ENCODE measurements at places on chromosomes 1 and 21.

DNA sequence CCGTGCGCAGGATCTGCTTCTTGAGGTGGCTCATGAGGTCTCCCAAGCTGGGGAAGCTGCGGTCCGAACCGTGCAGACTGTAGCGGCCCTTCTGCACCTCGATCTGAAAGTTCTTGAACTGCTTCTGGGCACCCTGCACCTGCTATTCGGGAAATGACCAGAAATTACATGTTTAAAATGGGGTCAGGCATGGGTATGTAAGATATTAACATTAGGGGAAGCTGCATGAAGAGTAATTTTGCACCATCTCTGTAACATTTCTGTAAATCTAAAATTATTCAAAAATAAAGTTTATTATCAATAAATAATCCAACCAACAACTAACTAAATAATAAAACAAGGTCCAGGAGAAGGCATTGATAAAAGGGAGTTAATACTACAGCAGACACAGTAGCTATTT lies 110.7 kb downstream of the RAVER2 start:
- no peak for DNase-seq

DNA sequence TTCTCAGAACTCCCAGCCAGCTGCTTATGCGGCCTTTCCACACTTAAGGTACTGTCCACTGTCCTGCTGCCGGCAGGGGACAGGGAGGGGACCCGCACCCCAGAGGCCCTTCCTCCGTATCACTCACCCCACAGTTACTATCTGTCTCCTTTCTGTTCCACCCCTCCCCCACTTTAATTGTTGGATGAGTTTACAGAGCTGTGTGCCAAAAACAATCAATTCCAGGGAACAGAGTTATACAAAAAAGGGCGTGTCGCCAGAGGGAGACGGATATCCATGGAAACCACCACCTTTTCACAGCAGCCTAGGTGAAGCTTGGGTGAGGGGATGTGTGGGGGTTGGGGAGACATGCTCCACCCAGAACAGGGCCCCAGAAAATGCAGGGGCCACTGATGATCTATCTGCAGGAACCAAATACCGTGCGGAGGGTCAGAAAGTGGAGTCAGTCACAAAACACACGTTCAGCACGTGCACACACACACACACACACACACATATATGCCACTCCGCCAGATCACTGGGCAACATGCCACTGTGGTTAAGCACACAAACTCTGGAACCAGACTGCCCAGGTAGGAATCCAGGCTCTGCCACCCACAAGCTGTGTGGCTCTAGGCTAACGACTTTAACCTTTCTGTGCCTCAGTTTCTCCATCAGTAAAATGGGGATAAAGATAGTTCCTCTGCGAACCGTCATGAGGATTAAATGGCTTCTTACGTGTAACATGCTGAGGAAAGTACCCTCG lies 30.5 kb downstream of the CASZ1 start:
- no peak for DNase-seq

DNA sequence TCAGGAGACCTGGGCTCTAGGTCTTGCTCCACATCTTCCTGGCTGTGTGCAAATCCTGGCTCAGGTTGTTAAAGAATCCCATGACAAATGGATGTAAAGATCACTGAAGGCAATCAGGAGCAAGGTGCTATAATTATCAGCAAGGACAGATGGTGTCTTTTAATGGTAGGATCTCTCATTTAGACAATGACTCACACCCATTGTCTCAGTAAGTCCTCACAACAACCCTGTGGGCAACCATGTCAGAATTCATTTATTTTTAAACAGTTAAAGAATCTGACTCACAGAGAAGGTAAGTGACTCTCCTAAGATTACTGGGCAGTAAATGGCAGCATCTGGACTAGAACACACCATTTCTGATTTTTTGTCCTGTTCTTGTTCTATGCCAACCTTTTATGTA lies 32.8 kb downstream of the RNASEL start:
- DNase-seq: no peak

- no peak for DNase-seq
These were observed 52.9 kb downstream of the DEGS1 start for GRCh38 chr1:224235813-224236493.

GRCh38 chr1:74180490-74180889 lies 17.5 kb downstream of the LRRIQ3 start:
- no peak for DNase-seq

DNA sequence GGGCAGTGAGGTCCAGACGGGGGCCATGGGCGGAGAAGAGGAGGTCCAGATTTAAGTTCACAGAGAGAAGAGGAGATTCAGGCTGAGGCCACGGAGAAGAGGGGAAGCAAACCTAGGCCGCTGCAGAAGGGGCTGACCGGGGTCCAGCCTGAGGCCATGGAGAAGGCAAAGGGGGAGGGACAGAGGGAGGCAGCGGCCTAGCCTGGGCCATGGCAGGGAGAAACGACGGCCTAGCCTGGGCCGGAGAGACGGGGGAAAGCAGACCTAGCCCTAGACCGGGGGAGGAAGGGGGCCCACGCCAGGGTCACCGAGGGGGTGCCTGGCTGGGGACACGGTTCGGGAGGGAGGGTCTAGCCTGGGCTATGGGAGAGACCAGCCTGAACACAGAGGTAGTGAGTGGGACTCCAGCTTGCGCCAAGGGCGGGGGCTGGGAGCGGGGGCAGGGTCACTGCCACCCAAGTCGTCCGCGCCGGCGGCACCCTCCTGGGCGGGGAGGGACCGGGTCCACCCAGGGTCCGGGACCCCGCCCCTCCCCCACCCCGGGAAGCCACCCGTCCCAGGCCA lies 459 bp downstream of the CAPZB start:
- DNase-seq: peak; percentile 95

DNA sequence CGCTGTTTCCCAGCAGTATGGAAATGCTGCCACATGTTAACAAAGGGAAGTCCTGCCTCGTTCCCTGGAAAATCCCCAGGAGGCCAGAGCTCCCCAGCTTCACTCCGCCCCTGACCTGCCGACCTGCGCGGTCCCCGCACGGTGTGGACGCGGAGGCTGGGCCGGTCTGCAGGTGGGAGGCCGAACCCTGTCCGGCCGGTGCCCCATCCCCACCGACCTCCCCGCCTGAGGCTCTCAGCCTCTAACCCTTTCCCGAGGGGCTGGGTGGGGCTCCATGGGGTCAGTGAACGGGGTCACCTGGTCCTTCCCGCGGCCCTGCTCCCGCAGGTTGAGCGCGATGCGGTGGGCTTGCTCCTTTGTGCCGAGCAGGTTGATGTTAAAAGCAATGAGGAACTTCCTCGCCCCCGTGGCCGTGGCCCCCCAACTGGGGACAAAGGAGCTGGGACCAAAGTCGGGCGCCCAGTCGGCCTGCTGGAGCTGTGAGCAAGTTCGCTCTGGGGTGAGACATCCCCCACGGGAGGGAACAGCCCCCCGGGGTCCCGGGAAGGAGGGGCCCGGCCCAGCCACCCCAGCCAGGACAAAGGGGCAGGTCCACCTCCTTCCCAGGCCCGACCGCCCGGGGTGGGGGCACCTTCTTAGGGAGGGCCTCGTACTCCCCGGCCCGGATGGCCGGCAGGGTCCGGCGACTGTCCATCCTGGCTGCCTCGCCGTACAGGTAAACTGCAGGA lies 4.0 kb downstream of the FTCD start:
- DNase-seq: no peak

- DNase-seq: no peak
These were observed 3.1 kb upstream of the ZNF697 start for GRCh38 chr1:119651133-119651532.

GRCh38 chr21:32089766-32090165 lies 189.1 kb downstream of the MIS18A start:
- DNase-seq: no peak

- DNase-seq: no peak
These were observed 19.9 kb upstream of the ADGRL2 start for GRCh38 chr1:81780705-81781454.

DNA sequence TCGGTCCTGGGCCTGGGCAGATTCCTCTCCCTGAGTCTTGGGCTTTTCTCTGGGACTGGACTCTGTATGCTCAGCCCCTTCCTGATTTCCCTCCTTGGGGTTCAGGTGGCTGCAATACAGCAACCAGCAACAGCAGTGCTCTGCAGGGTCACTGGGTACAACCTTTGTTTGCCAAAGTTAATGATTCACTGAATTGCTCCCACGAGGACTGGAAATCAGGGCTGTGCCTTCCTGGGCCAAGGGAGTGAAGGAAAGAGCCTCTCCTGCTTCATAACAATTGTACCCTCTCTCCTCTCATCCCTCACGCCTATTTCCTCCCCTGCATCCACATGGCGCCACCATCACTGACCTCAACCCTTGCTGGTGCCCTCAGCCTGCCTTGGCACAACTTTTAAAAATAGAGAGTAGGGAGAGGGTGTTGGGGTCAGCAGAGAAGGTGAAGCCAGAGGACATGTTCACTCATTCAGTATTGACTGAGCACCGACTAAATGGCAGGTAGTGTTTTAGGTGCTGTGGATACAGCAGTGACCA lies 52.8 kb upstream of the GOLT1A start:
- no peak for DNase-seq

GRCh38 chr21:24183077-24183476 lies 1424.2 kb downstream of the MRPL39 start:
- no peak for DNase-seq

DNA sequence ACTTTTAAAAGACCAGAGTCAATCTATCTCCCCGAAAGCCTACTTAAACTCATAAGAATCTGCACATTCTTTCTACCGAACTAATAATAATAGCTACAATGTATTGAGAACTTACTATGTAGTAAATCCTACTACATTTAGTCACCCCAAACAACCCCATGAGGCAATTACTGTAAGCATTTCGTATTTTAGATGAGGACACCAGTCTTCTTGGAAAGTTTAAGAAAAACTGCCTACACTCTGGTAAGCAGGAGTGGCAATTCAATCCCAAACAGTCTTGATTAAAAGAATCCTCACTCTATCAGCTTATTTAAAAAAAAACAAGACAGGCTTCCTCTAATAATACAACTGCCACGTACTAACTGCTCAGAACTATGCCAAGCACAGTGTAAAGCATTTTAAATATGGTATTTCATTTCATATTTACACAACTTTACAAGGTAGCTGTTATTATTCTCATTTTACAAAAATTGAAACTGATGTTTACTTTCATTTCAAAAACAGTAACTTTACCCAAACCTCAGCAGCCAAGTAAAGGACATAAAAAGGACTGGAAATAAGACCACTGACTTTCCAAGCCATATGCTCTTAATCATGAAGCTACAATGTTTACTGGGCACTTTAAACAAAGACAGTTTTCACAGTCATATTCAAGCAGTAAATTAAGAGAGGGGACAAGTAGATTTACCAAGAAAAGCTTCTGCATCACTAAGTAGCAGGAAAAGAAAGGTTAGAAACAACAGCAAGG lies 13.9 kb downstream of the ARID4B start:
- DNase-seq: no peak

DNA sequence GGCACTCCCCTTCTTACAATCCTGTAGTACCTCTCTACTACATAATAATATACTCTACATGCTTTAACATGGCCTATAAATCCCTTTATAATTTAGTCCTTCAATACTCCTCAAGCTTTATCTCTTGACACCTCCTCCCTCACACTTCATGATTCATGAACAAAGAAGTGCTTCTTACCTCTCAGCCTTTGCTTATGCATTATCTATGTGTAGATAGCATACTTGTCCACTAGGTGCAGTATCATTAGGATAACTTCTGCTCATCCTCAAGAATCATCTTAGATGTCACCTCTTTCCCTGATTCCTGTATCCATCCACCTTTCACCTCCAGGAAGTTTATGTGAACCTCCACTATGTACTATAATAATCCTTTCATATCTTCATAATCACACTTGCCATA lies 74.4 kb downstream of the COL24A1 start:
- no peak for DNase-seq

Measured in K562 (cell line).